Aorta (tissue), 5 donors: ENCODE measurements at places on chromosomes 11 and 22.

GRCh38 chr11:129795089-129795488, 20.6 kb upstream of the TMEM45B start:
- DNase-seq = no peak

GRCh38 chr22:46846150-46846831, 83.8 kb downstream of the TBC1D22A start:
- no peak for DNase-seq

DNA sequence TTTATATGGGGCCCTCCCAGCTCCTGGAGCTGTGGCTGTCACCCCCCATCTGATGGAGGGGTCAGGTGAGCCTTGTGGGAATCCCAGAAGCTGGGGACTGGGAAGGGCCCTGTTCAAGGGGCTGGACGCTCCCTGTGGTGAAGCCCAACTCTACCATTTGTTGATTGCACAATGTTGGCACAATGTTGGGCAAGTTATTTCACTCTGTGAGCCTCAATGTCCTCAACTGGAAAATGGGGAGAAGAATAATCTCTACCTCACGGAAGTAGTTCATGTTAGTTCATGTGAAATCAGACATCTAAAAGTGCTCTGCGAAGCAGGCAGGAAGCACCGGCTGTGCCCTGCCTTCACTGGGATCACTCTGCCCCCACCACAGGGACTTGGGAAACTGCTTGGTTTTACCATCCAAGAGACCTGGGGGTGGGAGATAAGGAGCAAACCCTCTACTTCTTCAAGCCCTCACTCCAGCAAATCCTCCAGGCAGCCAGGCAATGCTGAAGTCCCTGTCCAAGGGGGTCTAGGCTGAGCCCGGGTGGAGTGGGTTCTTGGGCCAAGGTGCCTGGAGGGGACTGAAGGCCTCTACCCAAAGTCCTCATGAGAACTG, 715 bp upstream of the PRR5 start:
- no peak for DNase-seq

GRCh38 chr11:126755526-126755925, 245.0 kb downstream of the KIRREL3 start:
- DNase-seq = no peak

DNA sequence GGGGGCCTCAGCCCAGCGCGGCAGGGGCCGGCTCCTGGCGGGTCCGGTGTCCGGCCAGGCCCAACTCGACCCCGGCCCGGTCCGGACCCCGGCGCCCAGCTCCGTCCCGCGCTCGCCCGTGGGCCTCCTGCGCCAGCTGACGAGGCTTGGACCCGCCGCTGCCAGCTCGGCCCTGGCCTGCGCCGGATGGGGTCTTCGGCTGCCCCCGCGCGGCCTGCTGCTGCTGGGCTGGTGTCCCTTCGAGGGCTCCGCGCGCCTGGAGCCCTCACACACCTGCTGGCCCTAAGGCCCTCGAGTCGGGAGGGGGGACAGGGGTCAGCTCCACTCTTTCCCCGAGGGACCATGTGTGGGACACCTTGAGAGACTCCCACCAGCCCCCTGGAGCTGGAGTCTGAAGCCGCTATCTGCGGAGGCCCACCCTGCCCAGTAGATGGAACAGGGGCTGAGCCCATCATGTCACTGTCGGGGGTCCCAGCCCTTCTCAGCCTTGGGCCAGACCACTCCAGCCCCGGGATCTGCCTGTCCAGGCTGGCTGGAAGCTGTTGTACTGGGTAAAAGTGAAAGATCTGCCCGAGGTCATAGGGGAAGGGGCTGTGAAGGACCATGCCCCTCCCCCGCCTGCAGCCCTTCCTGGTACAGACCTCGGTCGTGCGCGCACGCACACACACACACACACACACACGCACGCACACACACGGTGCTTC, 768 bp upstream of the CDKN1C start:
- DNase-seq = peak; percentile 72

- DNase-seq = no peak
Observed at GRCh38 chr22:20237480-20238440, 30.4 kb downstream of the RTN4R start.

DNA sequence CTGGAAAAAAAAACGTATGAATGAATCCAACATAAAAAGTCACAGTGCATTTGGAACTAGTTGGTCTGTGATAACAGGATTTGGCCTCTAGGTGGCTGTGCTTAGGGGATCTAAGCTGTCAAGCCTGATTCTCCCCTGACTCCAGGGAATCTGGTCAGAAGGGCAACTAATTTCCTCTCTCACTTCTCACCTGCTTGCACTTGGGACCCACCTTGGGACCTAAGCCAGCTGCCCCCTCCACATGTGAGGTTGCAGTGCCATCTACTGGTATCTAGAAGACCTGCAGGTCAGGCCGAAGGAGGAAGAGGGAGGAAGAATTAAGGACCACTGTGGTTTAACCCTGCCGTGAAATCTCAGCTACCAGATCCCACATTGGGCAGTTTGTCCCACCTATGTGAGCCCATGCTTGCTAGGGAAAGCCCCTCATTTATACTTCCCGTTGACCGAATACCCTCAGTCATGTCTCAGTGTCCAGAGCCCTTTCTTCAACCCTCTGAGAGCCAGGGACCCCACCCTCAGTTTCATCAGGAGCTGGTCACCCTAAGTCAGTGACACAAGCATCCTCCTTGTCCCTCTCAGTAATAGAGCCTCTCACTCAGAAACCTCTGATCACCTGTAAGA, 33.2 kb upstream of the CAVIN3 start:
- no peak for DNase-seq

DNA sequence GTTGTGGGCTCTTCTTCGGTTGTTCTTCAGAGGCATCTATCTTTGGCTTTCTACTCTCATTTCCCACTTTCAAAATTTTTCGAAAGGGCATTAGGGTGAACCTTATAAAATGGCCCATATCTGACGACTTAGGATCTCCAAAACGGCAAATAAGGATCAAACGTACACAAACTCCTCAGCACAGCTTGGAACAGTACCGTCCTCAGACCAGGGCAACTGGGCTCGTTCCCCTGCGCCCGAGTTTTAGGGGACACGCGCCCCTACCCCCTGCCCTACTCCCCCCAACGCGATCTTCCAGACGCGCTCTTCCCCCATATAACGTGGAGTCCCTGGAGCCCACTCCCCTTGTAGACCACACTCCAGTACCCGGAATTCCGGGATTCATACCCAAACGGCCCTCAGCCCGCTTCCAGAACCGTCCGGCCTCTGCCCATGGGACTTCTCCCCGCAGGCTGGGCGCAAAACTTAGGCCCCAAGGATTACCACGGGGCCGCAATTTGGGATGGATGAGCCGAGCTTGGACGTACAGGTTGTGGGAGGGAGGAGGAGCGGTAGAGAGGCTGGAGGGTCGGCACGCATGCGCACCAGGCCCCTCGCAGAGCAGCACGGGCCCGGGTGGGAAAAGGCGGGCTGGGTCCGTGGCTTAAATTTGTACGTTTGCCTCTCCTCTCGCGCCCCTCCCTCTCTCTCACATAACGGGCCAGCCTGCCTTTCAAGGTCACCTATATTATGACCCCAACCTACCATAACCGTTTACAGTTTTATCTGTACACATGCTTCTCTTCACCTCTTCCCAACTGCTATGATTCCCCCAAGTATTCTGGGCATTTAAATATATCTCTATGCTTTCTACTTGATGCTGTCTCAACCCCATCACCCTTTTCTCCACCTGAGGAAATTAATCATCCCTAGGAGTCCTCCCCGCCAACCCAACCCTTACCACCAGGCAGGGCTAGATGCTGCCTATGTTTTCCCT, 3.4 kb downstream of the CCDC89 start:
- DNase-seq = peak; percentile 81

- DNase-seq = no peak
Observed at GRCh38 chr11:9943386-9944110, 279.7 kb downstream of the SWAP70 start.

GRCh38 chr11:77381729-77382665, 80.5 kb upstream of the GDPD4 start:
- DNase-seq = no peak

- DNase-seq = no peak
Observed at GRCh38 chr22:38074181-38075104, 9.5 kb downstream of the SLC16A8 start.

- peak; percentile 60 for DNase-seq
Observed at GRCh38 chr22:23066200-23067022, 3.9 kb upstream of the GNAZ start.

- DNase-seq = no peak
Observed at GRCh38 chr22:44247346-44247745, 65.4 kb downstream of the SHISAL1 start.

- DNase-seq = no peak
Observed at GRCh38 chr11:78972590-78972989, 397.9 kb upstream of the NARS2 start.

- DNase-seq = peak; percentile 57
Observed at GRCh38 chr22:38129021-38129420, 18.5 kb upstream of the BAIAP2L2 start.

DNA sequence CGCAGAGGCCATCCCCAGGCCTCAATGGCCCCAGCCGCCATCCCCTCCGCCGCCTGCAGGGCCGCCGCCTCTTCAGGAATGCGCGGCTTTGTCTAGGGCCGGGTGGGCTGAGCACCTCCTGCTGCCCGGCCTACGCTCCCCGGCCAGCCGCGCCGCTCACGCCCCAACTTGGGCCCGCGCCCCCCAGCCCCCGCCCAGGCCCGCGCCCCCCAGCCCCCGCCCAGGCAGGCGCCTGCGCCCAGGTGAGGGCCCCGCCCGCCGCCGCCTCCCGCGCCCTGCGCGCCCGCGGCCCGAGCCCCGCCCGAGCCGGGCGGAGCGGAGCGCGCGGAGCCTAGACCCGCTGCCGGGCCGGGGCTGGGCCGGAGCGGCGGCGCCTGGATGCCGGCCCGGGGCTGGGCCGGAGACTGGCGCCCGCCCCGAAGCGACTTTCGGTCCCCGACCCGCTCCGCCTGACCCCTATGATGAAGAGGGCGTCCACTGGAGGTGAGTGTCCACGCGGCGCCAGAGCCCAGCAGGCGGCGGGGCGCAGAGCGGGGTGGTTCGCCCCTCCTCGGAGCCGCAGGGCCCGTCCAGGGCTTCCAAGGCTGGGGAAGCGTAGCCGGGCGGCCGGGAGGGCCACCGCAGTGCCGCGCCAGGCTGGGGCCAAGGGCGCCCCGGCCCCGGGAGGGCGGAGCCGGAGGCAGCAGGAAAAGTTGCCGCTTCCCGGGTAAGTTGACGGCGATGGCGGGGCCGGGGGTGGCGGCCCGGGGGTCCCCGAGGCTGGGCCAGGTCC, 34.3 kb upstream of the PRODH start:
- DNase-seq = no peak

- no peak for DNase-seq
Observed at GRCh38 chr11:20066783-20067156, 93.5 kb downstream of the DBX1 start.

- no peak for DNase-seq
Observed at GRCh38 chr11:81907996-81908395, 825.7 kb downstream of the FAM181B start.

DNA sequence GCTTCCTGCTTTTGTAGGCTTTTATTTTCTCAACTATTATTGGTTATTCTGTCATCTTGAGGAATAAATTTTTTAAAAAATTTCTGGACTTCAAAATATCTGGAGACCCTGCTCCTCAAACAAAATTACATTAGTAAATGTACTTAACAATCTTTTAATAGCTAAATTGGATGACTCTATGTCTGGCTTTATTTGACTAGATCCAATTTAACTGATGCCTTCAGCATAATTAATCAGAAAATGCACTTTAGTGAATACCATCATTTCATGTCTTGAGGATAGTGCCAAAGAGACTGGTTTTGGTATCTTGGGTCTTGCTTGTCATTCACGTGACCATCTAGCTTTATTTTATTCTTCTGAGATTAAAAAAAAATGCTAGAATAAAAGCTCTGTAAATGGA, 1301.2 kb downstream of the JRKL start:
- DNase-seq = no peak

GRCh38 chr11:849104-849824, 6.6 kb downstream of the TSPAN4 start:
- no peak for DNase-seq

GRCh38 chr11:26916805-26917204, 77.1 kb upstream of the FIBIN start:
- DNase-seq = no peak

- no peak for DNase-seq
Observed at GRCh38 chr11:109609454-109610185, 187.6 kb downstream of the C11orf87 start.

- no peak for DNase-seq
Observed at GRCh38 chr11:856397-856796, 13.7 kb downstream of the TSPAN4 start.

DNA sequence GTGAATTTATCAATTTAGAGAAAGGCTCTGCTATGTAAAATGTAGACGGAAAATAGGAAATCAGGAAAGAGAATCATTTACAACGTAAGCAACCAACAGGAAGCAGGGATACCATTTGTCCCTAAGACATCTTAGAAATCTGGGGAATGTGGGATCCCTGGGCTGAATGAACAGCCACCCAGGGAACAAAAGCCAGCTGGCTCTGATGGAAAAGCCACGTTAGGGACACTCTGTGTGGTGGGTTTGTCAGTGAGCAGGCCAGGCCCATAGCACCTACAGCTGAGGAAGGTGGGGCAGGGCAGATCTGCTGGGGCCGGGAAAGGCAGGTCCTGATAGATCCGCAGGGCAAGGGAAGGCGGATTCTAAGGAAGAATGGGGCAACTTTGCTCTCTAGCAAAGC, 87.1 kb upstream of the CSNK2A3 start:
- DNase-seq = no peak

- no peak for DNase-seq
Observed at GRCh38 chr11:68213135-68213515, at the start of gene KMT5B. KMT5B (minus strand) TSS chr11:68213296; CDS start chr11:68190076, 23,220 bp downstream.

DNA sequence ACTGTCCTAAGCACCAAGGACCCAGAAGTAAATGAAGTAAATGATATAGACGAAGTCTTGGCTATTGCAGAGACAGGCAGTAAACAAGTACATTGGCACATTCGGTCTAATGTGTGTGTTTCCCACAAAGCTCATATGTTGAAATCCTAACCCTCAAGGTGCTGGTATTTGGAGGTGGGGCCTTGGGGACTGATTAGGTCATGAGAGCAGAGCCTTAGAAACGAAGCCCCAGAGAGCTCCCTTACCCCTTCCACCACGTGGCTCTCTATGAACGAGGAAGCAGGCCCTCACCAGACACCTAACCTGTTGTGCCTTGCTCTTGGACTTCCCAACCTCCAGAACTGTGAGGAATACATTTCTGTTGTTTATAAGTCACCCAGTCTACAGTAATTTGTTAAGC, 14.9 kb downstream of the CLMP start:
- DNase-seq = no peak

DNA sequence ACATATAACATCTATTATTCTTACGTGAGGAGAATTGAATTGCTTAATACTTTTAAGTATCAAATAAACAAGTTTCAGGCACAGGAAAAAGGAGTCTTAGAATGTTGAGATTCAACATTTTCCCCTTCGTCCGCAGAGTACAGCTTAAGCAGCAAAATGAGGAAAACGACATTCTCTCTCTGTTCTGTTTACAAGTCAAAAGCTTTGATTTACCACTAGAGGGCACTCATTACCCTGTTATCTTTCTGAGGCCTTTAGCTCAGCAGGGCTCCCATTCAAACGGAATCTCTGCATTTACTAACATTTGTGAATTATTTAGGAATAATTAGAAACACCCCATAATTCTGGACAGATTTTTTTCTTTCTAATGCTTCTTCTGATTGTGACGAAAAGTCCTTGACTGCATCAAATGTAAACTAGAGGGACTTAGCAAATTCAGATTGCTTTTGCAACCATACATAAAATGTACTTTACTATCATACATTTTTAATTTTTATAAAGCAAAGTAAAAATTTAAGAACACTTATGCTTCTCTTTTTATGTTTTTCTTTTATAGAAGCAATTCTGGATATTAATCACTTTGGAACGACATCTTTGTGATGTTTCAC, 75.0 kb downstream of the JRKL start:
- DNase-seq = no peak
